ENCODE measurements at places on chromosomes 5 and 9. TPM values are rescaled to one million over a fixed set of nuclear protein-coding genes. Genes with fewer than 3 reads are reported as not detected.

SEMA5A gene
- 31.9 TPM for total RNA-seq

RAB3C gene
- 21.7 TPM for total RNA-seq

NR5A1 gene
- 0.35 TPM for total RNA-seq

CDKN2A gene
- total RNA-seq: not detected

CD74 gene
- 6.3 TPM for total RNA-seq

DNA sequence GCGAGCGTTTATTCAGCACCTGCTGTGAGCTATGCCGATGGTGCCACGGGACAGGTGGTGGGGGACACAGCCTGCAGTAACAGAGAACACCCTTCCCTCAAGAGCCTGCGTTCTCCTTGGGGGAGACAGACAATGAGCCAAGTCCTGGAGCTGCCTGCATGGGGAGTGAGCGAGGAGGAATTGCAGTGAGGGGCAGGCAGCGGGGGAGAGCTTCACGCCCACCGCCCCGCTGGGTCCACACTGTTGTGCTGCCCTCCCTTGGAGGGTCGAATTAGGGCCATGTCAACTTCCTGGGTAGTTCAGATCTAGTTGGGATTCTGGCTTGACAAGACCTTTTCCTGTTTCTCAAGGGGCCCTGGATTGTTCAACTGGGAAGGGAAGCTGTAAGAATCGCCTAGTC lies 55.5 kb upstream of the N4BP3 start:
- no peak for DNase-seq

DNA sequence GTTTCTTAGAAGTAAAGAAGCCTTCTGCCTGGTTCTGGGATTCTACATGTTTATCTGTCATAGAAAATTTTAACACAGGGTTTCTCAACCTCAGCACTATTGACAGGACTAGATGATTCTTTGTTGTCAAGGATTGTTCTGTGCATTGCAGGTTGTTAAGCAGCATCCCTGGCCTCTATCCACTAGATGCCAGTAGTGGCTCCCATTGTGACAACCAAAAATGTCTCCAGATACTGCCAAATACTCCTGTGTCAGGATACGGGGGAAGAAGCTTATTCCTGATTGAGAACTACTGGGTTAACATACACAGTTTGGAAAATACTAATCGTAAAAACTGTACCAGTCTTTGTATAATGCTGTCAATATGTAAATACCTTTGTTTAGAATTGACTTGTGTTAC lies 167.1 kb downstream of the NIPBL start:
- no peak for DNase-seq

GRCh38 chr9:69207503-69207902 lies 33.4 kb downstream of the TJP2 start:
- no peak for DNase-seq

DNA sequence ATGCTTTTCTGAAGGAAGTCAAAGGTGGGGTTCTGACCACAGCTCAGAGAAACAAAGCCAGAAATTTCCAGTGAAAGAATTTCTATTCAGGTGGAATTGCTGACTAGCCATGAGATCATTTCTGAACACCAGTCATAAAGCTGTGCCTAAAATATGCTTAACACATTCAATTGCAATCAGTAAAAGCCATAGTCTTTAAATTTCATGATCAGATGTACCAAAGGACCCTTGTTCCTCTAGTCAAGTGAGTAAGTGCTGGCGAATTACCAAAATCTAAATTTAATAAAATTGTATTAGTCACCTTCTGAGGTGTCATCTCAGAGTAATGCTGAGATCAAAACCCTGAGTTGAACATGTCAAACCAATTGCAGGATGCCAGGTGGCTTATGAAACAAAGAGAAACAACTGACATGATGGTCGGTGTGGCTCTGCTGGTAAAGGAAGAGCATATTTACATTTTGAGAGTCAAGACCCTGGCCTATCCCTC lies 334.2 kb upstream of the CCNH start:
- no peak for DNase-seq

DNA sequence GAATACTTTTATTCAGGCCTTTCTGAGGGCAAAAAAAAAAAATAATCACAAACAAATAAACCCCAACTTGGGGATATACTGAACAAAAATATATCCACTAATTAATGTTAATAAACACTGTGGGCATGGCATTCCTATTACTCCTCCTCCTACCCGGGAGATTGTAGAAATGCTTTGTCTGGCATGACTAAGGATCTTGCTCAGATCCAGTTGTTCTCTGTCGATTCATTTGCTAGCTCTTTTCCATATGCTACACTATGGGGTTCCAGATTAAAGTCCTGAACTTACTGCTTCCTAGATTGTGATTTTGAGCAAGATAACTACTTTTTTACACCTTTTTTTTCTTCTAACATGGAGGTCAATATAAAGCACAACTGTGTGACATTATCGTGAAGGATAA lies 102.2 kb upstream of the PRR16 start:
- DNase-seq: no peak

DNA sequence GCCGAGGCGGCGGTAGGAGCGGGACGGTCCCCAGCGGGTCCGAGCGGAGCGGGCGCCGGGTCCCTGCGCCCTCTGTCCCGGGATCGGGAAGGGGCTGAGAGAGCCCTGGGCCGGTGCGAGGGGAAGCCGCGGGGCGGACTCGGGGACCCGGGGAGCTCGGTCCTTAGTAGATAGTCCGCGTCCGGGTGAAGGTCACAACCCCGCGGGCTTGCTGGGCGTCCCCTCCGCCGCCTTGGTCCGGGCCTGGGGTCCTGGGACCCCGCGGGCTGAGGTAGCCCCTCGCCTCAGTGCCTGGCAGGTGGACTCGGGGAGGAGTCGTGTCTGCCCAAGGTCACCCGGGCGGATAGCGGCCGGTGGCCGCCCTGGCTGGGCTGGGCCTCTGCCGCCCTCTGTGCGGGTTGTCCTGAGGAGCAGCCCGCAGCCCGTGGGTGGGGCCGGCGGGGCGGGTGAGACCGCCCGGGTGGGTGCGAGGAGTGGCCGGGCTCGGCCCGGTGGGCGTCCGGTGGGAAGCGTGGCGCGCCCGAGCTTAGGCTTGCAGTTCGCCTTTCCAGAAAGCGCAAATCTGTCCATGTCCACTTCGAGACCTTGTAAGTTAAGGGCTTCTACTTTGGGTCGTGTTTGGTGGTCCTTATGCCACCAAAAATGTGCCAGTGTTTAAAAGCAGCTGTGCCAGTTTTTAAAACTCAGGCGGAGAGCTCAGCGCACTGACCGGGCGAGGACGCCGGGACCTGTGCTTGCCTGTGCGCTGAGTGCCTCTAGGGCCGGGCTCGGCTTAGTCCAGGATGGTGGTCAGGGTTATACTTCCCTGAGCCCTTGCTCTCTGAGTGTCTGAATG lies 554 bp downstream of the SDHA start:
- peak; percentile 23 for DNase-seq

DNA sequence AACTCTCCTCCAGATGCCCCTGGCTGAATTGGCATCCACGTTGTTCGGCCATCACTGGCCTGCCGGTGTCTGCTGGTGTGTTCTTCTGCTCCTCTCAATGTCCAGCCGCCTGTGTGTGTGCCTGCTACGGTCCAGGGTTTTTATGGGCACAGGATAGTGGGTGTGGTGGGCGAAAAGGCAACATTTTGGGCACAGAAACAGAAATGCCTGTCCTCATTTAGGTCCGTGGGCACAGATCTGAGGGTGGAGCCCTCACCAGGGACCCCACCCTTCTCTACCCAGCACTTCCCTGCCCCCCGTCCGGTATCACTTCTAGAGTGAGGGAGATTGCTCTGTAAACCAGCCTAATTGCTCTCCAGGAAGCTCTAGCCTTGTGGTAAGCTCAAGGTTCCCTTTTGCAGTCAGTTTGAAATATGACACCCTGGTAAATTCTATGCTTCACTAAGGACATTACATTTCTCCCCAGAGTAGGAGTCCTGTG lies 410.1 kb downstream of the MAT2B start:
- no peak for DNase-seq

- no peak for DNase-seq
Measured at GRCh38 chr9:79762070-79762469, 190.3 kb downstream of the TLE4 start.

DNA sequence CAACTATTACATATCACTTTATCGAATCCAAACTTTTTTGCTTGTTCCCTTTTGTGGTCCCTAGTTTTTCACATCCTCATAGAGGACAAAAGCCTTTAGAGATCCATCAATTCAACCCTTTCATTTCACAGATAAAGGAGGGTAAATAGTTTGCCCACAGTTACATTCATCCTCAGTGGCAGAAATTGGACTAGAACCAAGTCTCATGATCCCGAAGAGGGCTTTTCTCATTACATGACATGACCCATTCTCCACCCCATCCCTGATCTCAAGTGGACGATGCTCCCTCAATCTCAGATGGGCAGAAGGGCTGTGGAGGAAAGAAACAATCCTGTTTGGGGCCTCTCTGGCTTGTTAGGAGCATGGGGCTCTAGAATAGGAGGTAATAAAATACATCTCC lies 23.1 kb downstream of the TICAM2 start:
- no peak for DNase-seq

DNA sequence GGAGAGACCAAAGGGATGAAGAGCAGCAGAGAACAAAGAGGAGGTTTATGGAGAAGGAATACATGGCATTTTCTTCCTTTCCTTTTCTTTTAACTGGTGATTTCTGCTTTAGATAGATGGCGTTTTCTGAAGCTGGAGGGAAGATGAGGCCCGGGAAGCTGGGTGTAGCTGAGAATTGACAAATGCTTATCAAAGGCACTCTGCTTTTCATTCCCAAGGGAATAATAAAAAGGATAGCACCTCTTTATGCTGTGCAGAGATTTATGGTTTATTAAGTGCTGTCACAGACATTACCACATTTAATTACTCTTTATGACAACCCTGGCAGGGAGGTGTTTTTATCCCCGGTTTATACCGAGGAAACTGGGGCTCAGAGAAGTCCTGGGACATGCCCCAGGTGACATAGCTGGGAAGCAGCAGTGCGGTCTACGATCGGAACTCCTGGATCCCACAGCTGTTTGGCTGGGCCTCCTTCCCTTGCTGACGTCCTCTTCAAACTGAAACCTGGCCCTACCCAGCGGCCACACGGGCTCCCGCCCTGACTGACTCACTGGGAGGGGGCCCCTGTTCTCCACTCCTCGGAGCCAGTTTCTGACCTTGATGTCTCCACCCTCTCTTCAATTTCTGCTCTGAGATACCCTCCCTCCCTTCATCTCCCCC lies 8.2 kb upstream of the EPB41L4B start:
- no peak for DNase-seq

DNA sequence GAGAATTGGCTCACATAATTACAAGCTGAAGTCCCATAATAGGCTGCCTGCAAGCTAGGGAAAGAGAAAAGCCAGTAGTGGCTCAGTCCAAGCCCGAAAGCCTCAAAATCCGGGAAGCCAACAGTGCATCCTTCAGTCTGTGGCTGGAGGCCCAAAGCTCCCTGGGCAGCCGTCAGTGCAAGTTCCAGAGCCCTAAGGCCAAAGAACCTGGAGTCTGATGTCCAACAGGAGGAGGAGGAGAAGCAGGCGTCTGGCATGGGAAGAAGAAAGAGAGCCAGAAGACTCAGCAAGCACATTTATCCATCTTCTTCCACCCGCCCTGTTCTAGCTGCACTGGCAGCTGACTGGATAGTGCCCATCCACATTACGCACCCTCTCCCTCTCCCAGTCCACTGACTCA lies 213.4 kb downstream of the GAS1 start:
- no peak for DNase-seq

- no peak for DNase-seq
Measured at GRCh38 chr5:10788358-10788757, 27.3 kb upstream of the DAP start.

GRCh38 chr5:103901885-103902284 lies 339.3 kb upstream of the NUDT12 start:
- DNase-seq: no peak

- DNase-seq: no peak
Measured at GRCh38 chr9:18893046-18893445, 140.0 kb downstream of the SAXO1 start.

- no peak for DNase-seq
Measured at GRCh38 chr9:14231196-14231990, 82.5 kb downstream of the NFIB start.

DNA sequence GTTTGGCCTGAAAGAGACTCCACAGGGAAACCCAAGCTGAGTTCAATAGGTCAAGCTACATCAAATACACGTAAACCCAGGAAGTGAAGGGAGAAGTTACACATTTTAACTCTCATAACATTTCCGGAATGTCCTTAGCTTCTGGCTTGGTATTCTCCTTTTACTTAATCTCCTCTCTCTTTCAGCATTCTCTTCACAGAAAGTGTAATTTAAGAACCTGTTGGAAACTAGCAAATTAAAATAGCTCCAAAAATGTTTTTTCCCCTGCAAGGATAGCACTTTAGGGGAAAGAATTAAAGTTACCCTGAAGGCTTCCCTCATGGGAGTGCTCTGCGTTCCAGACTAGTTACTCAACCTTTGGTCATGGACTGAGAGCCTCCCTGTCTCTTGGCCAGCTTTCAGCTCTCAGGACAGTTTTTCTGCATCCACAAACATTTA lies 292.7 kb upstream of the TARS1 start:
- no peak for DNase-seq

DNA sequence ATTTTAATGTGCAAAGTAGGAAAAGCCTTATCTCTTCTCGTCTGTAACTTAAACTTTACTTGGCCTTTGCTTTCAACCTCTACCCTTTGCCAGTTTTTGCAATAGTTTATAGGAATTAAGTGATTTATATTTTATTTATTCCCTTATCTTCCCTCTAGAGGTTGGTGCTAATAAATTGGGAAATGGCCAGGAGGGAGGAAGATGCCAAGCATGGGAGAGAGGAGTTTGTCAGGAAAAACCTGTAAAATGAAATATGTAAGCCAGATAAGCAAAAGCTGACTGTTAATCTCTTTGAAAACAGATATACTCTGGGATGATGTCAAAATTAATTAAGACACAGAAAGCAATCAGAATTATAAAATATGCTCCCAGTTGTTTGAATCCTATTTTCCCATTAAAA lies 484.5 kb downstream of the NR2F1-AS1 start:
- no peak for DNase-seq

- DNase-seq: no peak
Measured at GRCh38 chr9:126608551-126608950, 5.2 kb upstream of the LMX1B start.

DNA sequence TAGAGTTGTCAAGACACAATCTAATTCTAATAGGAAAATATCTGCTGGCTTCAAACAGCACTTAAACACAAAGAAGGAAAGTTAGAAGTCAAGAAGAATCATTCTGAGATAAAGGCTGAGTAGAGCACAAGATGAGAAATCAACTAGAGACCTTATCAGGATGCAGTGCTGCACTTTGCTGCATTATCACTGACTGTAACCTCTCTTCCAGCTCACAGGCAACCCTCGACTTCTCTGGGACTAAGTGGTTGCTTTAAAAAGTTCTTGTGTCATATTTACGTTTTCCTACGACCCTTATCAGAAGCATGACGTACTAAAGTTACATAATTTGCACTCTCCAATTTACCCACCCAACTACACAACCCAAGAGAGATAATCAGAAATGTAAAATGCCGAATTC lies 176.1 kb downstream of the MLLT3 start:
- DNase-seq: no peak

- no peak for DNase-seq
Measured at GRCh38 chr5:166340039-166340438, 1951.4 kb upstream of the WWC1 start.
